T-helper 2 cell treated with Interferon-gamma antibody and Interleukin-4, amounts not matched to agents 5 μg/mL and 100 μg/mL, for 36 hours (primary cell): ENCODE measurements at places on chromosomes 1 and 21.

GRCh38 chr1:9250411-9251381 lies 16.1 kb downstream of the H6PD start:
- no peak for DNase-seq

- DNase-seq, result no peak
These were observed 73.2 kb upstream of the SGIP1 start for GRCh38 chr1:66460776-66461175.

DNA sequence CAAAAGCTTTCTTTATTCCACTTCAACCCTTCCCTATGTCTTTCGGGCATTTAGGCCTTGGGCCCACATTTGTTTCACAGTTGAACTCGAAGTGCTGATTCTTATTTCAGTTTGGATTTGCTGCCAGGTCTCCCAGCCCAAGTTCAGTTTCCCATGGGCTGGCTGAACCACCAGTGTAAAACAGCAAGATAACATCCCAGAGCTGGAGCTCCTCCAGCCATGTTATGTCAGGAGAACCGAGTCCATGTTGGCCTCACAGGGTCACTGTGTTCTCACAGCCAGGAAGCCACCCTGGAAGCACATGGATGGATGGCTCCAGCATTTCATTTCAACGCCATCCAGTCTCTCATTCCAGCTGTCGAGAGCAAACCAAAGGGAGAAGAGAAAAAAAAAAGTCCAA lies 45.2 kb upstream of the RXRG start:
- no peak for DNase-seq

DNA sequence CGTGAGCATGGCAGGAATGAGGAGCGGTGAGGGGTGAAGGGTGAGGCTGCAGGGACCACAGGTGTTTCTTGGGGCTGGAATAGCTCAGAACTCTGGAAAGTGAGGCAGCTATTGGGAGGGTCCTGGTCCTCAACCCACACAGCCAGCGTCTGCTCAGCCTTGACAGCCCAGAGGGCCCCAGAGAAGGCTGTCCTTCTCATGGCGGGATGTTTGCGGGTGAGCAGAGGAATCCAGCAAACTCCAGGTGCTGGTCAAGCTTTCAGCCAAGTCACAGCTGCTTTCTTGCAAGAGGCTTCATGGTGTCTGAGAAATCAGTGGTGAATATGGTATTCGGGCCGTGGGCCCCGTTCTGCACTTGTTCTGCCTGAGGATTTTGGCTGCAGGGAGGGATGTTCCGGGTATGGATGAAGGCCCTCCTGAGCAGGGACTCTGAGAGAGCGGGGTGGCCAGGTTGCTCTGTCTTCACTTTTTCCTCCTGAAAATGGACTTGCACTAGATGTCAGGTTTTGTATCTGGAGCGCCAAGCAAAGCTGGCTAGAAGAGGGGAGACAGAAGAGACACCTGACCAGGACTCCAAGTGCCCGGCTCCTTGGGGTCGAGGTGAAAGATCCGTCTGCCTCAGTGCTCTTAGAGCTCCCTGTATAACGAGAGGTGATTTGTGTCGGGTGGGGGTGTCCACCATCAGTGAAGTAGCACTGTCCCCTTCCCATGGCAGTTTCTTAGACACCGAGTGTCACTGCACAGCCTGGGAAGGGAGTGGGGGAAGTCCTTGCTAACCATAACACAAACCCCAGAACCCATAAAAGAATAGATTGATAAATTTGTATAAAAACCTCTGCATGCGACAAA lies 139.9 kb downstream of the PEX14 start:
- DNase-seq, result no peak

- DNase-seq, result no peak
These were observed 44.0 kb downstream of the ZSCAN20 start for GRCh38 chr1:33516428-33516827.

DNA sequence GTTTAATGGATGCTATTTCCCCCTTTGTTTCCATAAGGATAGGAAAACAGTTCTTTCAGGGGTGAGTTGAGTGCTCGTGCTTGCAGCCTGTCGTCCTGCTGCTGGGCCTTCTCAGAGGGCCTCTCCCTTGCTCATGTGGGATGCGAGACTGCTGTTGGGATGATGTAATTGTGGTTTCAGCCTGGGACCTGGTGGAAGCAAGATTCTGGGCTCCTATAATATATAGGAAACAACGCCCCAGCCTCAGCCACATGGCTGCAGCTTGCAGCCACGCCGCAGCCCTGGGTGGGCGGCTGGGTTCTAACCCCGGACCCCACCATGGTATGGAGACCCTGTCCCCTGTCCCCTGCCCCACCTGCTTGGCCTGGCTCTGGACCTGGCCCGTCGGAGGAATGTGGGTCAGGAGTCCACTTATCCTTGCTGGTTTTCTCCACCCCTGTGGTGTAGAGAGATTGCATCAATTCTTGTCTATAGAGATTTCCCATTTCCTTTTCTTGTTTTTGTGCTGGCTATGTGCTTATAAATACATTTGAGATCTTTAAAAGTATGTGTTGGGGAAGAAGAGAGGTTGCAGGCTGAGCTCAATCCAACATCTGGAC lies 357.8 kb downstream of the SIPA1L2 start:
- DNase-seq, result no peak

GRCh38 chr1:228236744-228237143 lies 28.9 kb downstream of the OBSCN start:
- DNase-seq, result no peak

DNA sequence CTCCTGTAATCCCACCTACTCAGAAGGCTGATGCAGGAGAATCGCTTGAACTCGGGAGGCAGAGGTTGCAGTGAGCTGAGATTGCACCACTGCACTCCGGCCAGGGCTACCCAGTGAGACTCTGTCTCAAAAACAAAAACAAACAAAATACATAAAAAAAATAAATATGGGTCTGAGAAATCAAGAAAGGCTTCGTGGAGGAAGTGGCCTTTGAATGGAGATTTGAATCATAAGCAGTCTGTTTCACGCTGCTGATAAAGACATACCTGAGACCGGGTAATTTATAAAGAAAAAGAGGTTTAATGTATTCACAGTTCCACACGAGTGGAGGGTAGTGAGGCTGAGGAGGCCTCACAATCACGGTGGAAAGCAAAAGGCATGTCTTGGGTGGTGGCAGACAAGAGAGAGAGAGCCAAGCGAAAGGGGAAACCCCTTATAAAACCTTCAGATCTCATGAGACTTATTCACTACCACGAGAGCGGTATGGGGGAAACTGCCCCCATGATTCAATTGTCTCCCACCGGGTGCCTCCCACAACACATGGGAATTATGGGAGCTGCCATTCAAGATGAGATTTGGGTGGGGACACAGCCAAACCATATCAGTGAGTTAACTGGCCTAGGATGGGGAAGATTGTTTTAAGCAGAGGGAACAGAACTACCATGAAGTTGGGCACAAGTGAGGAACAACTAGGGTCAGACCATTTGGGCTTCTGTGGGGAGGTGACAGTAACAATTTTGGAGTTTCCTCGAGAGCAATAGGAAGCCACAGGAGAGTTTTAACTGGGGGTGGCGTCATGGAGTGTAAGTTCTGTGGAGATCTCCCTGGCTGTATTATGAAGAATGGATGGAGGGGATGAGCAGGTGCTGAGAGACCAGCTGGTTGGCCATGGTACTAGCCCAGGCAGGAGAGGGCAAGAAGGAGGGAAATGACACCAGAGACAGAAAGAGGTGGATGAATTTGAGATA lies 22.2 kb upstream of the WNT4 start:
- no peak for DNase-seq

DNA sequence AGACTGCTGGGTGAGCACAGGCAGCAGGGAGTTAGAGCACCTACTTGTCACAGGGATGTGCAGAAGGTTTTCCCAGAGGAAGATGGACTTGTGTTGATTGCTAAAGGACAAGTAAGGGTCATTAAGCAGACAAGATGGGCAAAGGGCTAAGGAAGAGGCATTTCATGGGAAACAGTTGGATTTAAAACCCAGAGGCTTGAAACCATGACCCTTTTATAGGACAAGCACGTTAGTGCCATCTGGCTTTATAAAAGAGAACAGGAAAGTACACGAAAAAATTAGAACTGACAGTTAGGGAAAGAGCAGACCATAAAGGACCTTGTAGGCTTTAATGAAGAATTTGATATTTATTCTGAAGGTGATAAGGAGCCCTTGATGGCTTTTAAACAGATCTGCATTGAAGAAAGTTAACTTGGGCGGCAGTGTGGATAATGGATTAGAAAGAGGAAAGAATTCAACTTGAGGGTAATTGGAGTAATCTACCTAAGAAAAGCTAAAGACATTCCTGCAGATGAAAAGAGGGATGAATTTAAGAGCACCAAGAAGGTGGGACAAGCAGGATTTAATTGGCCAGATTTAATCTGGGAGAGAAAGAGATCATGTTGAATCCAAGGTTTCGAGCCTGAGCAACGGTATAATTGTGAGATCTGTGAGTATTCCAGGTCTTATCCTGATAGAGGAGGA lies 68.6 kb downstream of the ZC3H11B start:
- DNase-seq, result no peak

GRCh38 chr1:145985502-145986439 lies 10.6 kb downstream of the TXNIP start:
- no peak for DNase-seq

DNA sequence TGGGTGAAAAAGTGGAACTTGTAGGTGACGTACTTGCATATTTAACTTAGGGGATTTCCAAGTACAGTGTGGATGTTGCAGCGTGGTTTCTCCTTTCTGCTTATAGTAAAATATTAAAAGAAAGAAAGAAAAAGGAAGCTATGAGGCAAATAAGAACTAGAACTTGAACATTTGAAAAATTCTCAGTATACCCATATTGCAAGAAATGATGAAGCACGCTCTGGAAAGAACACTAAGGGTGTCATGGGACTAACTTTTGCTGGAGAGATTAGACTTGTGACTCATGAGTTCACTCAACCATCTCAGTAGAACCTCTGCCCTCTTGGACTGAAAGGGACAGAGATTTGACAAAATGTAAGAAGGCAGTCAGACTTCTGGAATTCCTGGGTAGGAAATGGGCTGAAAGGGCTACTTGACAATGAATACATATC lies 704.5 kb upstream of the ADGRL4 start:
- no peak for DNase-seq

DNA sequence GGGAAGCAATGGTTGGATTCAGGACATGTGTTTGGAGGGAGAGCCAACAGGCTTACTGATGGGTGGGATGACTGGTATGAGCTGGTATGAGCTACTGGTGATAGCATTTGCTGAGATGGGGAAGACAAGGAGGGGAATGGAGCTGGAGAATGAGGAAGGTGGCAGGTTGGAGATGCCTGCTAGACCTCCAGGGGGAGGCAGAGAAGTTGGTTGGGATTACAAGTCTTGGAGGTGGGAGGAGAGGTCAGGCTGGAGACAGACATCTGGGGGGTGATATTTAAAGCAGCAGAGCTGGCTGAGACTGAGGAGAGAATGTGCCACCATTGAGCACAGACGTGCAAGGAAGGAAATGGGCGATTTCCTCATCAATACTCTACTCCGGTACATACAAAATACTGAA lies 31.8 kb upstream of the ENO1 start:
- DNase-seq, result no peak

GRCh38 chr1:207223162-207223561 lies 98.3 kb upstream of the CD55 start:
- DNase-seq, result no peak

DNA sequence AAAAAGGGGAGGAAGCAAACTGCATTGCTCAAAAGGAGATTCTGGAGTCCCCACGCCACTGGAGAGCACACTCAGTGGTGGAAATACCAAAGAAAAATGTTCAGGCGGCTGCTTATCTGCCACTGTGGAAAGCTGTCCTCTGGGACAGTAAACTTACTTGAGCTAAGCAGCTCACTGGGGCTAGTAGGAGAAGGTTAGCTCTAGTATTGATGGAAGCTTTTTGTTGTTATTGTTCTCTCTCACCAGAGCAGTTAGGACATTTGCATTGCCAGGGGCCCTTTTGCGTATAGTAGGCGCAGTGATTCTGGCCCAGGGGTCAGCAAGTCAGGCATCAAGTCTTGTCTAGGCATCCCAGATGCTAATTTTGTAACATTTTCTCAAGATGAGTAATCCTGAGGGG lies 15.6 kb downstream of the BACE2 start:
- DNase-seq, result no peak

- peak; percentile 29 for DNase-seq
These were observed 591 bp downstream of the KCTD3 start for GRCh38 chr1:215567491-215568298.
